Activated CD8-positive, alpha-beta T cell treated with anti-CD3 and anti-CD28 coated beads, Interleukin-2, amount 10 ng/mL, durations not matched to agents 7 days and 5 days (primary cell): ENCODE measurements at places on chromosomes 13 and 19. TPM values are rescaled to one million over a fixed set of nuclear protein-coding genes. Genes with fewer than 3 reads are reported as not detected.

RAB20 gene
- 3.9 TPM for total RNA-seq

DNA sequence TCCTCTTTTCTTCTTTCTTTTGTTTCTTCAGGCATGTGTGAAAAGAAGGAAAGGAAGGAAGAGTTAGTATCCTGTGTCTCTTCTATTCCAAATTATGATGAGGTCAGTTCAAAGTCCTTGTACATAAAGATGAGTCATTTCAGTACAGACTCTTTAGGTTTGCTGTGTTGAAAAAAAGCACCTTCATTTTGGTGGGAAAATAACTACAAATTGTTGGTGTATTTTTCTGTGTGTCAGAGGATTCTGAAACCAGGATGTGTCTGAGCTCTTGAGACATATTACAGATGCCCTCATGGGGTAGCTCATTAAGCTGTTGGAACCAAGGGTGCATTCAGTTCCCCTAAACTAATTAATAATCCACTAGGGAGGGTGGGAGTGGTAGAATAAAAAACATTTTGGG is 5.8 kb upstream of the HSPH1 start:
- H3K4me1 ChIP-seq = peaks cover 32% of the 10 kb centered on the region
- DNase-seq = no peak
- H3K4me3 ChIP-seq = no peak overlapping the region
- no peak overlapping the region for H3K27ac ChIP-seq

GRCh38 chr13:73412933-73413332 is 354.1 kb downstream of the KLF5 start:
- no peak overlapping the region for H3K27ac ChIP-seq
- H3K4me1 ChIP-seq = no peaks in the 10 kb centered on the region
- H3K4me3 ChIP-seq = no peak overlapping the region

IGFLR1 gene
- total RNA-seq = 29.9 TPM

C19orf85 gene
- total RNA-seq = not detected

C2CD4C gene
- total RNA-seq = not detected

ZNF723 gene
- total RNA-seq = not detected

GRCh38 chr13:51050021-51050830 is 60.8 kb downstream of the C13orf42 start:
- no peak for DNase-seq
- H3K27ac ChIP-seq = no peak overlapping the region
- H3K36me3 ChIP-seq = no peaks in the 10 kb centered on the region

- no peak overlapping the region for H3K4me3 ChIP-seq
- no peak overlapping the region for H3K27ac ChIP-seq
- DNase-seq = no peak
- H3K27me3 ChIP-seq = peaks cover 41% of the 10 kb centered on the region
Measured at GRCh38 chr19:8361921-8362793, 1.8 kb upstream of the ANGPTL4 start.

- H3K27me3 ChIP-seq = peaks cover 28% of the 10 kb centered on the region
- H3K36me3 ChIP-seq = no peaks in the 10 kb centered on the region
- DNase-seq = no peak
- no peak overlapping the region for H3K27ac ChIP-seq
- H3K4me3 ChIP-seq = no peak overlapping the region
Measured at GRCh38 chr13:98784666-98785065, 32.2 kb upstream of the SLC15A1 start.

DNA sequence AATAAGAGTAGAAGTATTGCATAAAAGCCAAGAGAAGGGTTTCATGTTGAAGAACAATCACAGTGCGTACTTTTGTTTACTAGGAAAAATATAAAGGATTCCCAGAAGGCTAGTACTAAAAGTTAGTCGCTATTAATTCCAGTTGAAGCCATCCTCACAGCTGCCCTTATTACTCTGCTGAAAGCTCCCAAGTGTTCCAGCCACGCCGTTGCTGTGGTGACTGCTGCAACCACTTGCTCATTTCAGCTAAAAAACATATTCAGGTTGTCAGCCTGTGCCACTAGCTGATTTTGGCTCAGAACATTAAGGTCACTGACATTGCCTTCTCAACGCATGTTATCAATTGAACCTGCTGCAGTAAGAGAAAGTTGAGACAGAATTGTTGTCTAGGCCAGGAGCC is 87.1 kb upstream of the FNDC3A start:
- no peaks in the 10 kb centered on the region for H3K27me3 ChIP-seq
- H3K4me3 ChIP-seq = no peak overlapping the region
- H3K27ac ChIP-seq = no peak overlapping the region
- H3K36me3 ChIP-seq = peaks cover 2% of the 10 kb centered on the region
- H3K4me1 ChIP-seq = peaks cover 24% of the 10 kb centered on the region

LMTK3 gene
- total RNA-seq = 2.8 TPM

DNA sequence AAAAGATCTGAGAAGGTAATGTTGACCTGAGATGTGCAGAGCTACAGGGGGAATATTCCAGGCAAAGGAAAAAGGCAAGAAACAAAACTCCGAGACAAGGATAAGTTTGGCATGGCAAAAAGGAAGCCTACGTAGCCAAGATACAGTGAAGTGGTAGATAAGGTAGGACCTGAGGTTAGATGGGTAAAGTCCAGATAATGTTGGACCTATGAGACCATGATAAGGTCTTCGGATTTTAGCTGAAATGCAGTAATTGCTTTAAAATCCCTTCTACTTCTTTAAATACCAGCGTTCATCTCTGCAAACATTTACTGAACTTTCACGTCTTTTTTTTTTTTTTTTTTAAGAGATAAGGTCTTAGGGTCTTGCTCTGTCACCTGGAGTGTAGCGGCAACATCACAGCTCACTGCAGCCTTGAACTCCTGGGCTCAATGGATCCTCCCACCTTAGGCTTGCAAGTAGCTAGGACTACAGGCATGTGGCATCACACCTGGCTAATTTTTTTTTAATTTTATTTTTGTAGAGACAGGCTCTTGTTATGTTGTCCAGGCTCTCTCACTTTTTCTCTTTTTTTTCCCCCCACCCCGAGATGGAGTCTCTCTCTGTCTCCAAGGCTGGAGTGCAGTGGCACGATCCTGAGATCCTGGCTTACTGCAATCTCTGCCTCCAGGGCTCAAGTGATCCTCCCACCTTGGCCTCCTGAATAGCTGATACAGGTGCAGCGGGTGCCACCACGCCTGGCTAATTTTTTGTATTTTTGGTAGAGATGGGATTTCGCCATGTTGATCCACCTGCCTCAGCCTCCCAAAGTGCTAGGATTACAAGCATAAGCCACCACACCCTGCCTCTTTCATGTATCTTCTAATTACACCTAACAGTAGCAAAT is 4.2 kb upstream of the WBP4 start:
- DNase-seq = no peak
- H3K27ac ChIP-seq = no peak overlapping the region
- H3K27me3 ChIP-seq = no peaks in the 10 kb centered on the region
- peaks cover 52% of the 10 kb centered on the region for H3K4me1 ChIP-seq

DNA sequence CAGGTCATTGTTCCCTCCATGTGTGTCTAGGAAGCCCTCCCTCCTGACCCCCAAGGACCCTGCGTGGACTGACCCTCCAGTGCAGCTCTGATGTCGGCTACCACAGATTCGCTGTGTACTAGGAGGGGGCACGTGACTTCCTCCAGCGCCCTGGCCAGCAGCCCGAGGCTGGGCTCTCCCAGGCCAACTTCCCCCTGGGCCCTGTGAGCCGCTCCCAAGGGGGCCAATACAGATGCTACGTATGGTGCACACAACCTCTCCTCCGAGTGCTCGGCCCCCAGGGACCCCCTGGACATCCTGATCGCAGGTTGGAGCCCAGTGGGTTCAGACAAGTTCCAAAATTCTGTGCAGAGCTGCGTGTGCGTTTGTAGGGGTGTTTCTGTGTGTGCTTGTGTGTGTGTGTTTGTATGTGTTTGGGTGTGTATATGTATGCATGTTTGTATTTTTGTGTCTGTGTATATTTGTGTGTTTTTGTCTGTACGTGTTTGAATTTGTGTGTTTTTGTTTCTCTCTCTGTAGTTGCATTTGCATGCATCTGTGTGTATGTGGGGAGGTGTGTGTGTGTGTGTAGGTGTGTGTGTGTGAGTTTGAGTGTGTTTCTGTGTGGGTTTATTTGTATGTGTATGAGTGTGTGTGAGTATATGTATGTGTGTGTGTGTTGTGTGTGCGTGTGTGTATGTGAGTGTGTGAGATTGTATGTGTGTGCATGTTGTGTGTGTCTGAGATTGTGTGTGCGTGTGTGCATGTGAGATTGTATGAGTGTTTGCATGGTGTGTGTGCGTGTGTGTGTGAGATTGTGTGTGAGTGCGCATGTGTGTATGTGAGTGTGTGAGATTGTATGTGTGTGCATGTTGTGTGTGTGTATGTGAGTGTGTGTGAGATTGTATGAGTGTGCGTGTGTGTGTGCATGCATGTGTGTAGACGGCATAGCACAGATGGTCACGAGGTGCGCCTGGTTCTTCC is 21.4 kb upstream of the LILRA2 start:
- H3K36me3 ChIP-seq = no peaks in the 10 kb centered on the region
- H3K27me3 ChIP-seq = peaks cover 11% of the 10 kb centered on the region
- H3K27ac ChIP-seq = no peak overlapping the region
- peak; percentile 15 for DNase-seq

DNA sequence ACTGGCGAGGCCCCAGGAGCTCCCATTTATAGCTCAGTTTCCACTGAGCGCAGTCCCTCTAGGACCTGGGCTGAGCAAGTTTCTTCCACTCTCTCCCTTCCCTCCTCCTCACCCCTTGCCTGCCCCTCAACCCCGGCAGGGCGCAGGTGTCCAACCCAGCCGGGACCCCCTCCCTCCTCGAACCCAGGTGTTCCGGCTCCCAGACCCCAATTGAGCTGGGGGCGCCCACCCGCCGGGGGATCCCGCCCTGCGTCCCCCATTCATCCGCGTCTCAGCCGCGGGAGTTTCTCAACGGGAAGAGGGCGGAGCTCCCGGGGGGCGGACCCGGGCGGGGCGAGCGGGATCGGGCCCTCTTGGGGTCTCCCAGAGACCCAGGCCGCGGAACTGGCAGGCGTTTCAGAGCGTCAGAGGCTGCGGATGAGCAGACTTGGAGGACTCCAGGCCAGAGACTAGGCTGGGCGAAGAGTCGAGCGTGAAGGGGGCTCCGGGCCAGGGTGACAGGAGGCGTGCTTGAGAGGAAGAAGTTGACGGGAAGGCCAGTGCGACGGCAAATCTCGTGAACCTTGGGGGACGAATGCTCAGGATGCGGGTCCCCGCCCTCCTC is at the start of gene KIRREL2:
Gene KIRREL2 (plus strand): TSS at position 366 of the 604 bp plus-strand sequence. CDS start 209 bp downstream, at position 575.
- peaks cover 54% of the 10 kb centered on the region for H3K27me3 ChIP-seq
- DNase-seq = peak; percentile 35
- H3K4me1 ChIP-seq = peaks cover 9% of the 10 kb centered on the region
- H3K27ac ChIP-seq = no peak within 1 kb of the TSS
- H3K4me3 ChIP-seq = peak within 1 kb of the TSS; percentile 76
- no peaks in the 10 kb centered on the region for H3K36me3 ChIP-seq

GRCh38 chr13:37656247-37656940 is 57.8 kb upstream of the POSTN start:
- H3K36me3 ChIP-seq = no peaks in the 10 kb centered on the region
- H3K4me3 ChIP-seq = no peak overlapping the region
- no peaks in the 10 kb centered on the region for H3K4me1 ChIP-seq
- no peak for DNase-seq

IGSF23 gene
- total RNA-seq = not detected

SYNGR4 gene
- total RNA-seq = not detected

DNA sequence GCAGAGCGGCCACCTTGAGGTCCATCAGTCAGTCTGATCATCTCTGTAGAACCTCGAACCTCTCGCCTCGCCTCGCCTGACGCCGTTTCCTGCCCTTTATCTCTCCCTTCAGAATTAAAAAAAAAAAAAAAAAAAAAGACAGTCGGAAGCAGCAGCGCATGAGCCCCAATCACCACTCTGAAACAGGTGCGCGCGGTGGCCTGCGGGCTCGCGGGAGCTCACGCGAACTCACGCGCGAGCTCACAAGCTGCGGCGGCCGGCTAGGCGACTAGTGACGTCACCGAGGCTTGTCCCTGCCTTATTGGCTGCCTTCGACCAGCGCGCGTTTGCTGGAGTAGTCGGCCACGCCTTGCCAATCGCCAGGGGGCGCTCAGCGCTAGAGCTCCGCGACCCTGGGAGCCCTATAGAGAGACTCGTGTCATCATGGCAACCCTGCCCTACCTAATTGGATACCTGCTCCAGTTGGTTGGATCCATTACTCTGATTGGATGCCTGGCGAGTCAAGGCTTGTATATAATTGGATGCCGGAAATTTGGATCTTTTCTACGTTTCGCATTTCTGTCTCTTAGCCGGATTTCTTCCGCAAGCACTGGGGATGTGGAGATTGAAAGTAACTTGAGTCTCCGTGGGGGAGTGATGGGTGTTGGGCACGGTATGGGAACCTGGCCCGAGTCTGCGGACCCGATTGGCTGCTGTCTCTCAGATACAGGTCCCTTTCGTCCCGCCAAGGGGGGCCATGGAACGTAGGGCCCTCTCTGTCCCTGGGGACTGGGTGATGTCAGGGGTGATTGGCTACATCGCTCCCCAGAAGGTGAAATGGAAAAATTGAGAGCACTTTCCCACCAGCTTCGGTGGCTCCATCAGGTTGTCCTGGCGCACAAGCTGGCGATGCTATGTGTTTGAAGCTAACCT is 31.6 kb downstream of the SYT3 start:
- no peak overlapping the region for H3K27ac ChIP-seq
- H3K4me1 ChIP-seq = peaks cover 9% of the 10 kb centered on the region
- DNase-seq = peak; percentile 84
- peak overlapping the region; percentile 17 for H3K4me3 ChIP-seq
- H3K36me3 ChIP-seq = no peaks in the 10 kb centered on the region

GRCh38 chr13:27790523-27790922 is 1.8 kb upstream of the GSX1 start:
- peaks cover 67% of the 10 kb centered on the region for H3K27me3 ChIP-seq
- no peak overlapping the region for H3K27ac ChIP-seq
- peaks cover 34% of the 10 kb centered on the region for H3K4me1 ChIP-seq
- no peak for DNase-seq
- H3K4me3 ChIP-seq = peak overlapping the region; percentile 74

SOHLH2 gene
- not detected for total RNA-seq

ZNF486 gene
- total RNA-seq = 13.1 TPM

CALR3 gene
- not detected for total RNA-seq

PGLYRP1 gene
- not detected for total RNA-seq

GRCh38 chr13:49776871-49777270 is 15.6 kb downstream of the KPNA3 start:
- H3K4me3 ChIP-seq = no peak overlapping the region
- peaks cover 2% of the 10 kb centered on the region for H3K36me3 ChIP-seq
- no peaks in the 10 kb centered on the region for H3K27me3 ChIP-seq
- no peak for DNase-seq
